ENCODE measurements at places on chromosomes 13 and 19.

DNA sequence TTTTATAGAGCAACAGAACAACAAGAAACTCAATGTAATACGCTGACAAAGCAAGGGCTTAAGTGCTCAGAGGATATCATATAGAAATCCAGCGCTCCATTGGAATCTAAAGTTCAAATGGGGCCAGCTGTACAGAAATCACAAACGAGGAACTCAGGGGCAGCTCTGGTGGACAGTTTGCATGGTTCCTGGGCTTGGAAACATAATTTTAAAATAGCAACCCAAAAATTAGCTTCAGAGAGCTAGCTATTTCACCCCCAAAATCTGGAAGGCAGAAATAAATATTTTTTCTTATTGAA is 19.2 kb upstream of the LATS2 start:
- DNase-seq = no peak

DNA sequence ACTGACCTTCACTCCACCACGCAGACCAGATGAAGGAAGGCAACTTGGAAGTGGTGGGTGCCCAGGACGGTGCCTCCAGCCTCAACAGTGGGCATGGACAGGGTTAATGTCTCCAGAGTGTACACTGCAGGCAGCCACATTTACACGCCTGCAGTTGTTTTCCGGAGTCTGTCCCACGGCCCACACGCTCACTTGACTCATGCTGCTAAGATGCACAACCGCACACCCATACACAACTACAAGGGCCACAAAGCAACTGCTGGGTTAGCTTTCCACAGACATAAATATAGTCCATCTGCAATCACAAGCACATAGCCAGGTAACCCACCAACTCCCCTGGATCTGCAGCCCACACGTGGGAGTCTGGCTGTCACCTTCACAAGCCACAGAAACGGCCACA is 12.6 kb upstream of the AXL start:
- no peak for DNase-seq

- DNase-seq = no peak
Observed at GRCh38 chr13:114068656-114069318, 63.6 kb downstream of the RASA3 start.

GRCh38 chr13:24081387-24081786 is 79.1 kb upstream of the SPATA13 start:
- DNase-seq = no peak

DNA sequence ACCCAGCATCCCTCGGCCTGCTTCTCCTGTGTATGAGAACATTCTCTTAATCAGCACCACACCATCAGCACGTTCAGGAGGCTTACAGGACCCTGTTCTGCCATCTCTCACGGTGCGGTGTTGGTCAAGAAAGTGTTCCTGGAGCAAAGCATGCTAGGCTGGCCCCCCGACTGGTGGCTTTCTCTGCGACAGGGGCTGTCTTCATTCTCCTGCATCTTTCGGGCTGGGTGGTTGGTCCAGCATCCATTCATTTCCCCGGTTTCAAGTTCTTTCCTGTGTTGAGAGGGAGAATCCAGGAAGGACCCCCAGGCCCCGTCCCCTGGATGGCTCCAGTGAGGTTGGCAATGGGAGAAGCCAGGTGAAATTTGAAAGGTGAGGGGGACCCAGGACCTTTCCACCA is 55.8 kb downstream of the C1QTNF9 start:
- DNase-seq = no peak

DNA sequence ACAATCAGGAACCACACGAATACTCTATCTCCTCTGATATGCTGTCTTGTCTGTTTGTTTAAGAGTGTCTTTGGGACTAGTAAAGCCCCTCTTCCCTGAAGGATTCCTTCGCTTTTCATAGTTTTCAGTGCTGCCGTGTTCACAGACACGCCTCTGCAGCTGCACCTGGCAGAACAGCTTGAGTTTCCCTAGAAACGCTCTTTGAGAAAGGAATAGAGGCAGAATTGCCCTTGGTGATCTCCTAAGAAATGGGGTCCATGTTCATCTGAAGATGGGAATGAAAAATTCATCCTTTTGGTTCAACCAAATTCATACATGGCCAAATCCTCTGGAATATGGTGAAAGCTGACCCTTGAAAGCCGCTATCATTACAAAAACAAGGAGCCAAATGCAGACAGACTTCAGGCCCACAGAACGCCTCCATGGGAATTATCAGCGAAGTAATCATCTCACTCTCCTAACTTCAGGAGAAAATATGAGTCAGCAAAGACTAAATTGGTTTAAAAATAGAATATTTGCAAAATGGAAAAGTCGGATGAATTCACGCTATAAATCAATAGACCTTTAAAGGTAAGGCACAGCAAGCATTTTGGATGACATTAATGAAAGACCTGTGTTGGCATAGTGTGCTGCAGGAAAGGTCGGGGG is 5.5 kb downstream of the SACS start:
- DNase-seq = no peak

GRCh38 chr13:91894316-91894715 is 495.9 kb downstream of the GPC5 start:
- DNase-seq = no peak

DNA sequence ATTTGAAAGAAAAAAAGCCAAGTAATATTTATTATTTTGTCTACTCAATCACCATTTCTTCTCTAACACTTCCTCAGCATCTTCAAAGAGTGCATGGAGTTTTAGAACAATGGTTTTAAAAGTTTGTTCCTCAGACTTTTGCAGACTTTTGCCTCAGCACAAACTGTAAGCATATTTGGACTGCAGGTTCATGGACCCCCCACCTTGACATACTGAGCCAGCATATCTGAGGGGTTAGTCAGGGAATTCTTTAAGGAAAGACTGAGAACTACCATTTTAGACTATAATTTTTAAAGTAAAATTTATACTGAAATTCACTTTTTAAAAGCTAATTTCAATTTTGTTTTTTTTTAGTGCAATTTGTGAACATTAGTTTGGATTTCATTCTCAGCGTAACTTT is 1676.8 kb upstream of the PCDH20 start:
- DNase-seq = no peak

DNA sequence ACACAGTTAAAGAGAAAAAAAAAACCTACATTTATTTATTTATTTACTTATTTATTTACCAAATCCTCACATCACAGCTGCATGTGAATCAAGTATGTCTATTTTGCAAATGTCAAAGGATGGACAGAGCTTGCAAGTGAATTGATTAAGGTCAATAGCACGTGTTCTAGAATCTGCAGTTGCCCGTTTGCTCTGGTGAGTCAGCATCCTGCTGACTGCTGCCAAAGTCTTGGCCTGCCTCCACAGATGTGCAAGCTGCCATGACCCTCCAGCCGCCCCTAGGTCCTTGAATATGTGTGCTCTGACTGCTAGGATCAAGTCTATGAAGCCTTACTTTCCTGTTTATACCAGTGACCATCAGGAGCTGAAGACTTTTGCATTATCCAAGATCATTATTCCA is 320.6 kb downstream of the GPC5 start:
- no peak for DNase-seq

GRCh38 chr13:62302341-62302740 is 886.7 kb upstream of the PCDH20 start:
- DNase-seq = no peak

- no peak for DNase-seq
Observed at GRCh38 chr13:66723576-66723975, 506.6 kb downstream of the PCDH9 start.

GRCh38 chr19:34109596-34109995 is 62.7 kb upstream of the LSM14A start:
- DNase-seq = no peak

DNA sequence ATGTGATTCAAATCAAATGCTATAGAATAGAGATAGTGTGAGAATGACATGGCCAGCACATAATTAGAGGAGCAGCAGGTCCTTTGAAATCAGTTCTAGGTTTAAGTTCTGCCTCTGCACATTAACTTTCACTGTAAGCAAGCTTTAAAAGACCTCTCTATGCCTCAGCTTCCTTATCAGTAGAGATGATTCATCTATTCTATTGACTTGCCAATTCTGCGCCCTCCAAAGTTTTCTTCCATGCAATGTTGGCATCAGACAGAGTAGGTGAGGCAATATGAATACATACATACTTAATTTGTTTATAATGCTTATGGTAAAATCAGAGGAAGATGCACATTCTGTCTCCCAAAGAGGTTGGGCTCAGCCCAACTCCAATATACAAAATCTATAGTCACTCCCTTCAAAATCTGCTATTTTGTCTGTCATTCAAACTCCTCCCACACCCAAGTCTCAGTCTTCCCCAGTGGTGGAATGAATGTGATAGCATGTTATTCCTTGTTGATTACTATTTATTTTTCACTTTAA is 525.5 kb downstream of the RFC3 start:
- DNase-seq = no peak

GRCh38 chr13:99386911-99387788 is 80.0 kb upstream of the GPR183 start:
- DNase-seq = peak; percentile 64

- DNase-seq = no peak
Observed at GRCh38 chr13:114315074-114315785, 927 bp downstream of the CHAMP1 start.

DNA sequence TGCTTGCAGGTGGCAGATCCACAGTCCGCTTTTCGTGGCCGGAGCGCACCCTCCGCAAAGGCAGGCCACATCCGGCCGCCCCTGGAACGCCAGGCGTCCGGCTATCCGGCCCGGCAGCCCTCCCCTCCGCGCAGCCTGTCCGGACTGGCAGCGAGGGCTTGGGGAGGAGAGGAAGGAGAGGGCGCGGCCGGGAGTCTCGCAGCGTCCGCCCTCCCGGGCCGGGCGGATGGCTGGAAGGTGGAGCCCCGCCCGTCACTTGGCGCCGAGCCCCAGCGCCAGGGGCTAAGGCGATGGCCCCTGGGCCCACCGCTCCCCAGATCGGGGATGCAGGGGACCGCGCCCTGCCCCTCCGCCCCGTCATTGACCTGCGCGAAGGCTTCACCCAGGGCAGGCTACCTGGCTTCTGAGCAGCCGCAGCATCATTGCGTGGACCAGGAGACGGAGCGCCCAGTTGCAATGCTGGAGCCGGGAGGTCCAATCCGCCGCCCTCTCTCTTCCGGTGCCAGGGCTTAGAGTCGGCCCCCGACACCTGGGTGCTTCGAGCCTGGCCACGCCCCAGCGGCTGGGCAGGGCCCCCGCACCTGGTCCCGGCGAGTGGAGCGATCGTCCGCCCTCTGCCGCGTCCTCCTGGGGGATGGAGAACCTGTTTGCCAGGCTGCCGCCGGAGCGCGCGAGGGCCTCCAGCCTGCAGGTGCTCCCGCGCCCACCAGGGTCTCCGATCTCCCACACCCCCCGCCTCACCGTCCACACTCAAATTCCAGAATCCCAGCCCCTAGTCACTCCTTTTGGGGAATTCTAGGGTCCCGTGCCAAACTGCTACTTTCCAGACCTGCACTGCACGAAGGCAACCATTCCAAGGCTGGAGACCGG is at the start of gene FUT1:
Gene FUT1, minus strand, starts transcription at position 146 of the 870 bp plus-strand sequence. CDS start 1,360 bp downstream, outside the sequence.
- no peak for DNase-seq

DNA sequence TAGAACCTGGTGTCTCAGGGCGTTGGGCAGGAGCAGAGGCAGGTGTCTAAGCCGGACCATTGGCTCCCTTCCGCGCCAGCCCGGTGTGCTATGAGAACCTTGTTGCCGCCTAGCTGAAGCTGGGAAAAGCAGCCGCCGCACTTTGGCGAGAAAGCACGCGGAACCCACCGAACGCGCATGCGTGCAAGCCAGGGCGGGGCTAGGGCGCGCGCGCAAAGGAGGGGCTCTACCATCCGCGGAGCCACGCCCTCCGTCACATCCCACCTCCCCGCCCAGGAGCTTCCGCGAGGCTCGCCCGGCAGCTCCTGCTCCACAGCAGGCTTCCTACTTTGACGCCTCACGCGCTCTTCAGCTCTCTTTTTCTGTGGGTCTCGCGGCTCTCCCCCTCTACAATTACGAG is 51.3 kb downstream of the WDR87 start:
- DNase-seq = no peak

GRCh38 chr13:100130092-100130491 is 41.2 kb downstream of the PCCA start:
- DNase-seq = no peak

GRCh38 chr13:80841414-80841813 is 500.5 kb upstream of the SPRY2 start:
- no peak for DNase-seq

- DNase-seq = no peak
Observed at GRCh38 chr13:41059456-41060081, 1.7 kb upstream of the WBP4 start.

- peak; percentile 34 for DNase-seq
Observed at GRCh38 chr13:40485611-40486517, 180.6 kb downstream of the FOXO1 start.

- no peak for DNase-seq
Observed at GRCh38 chr19:18999896-19000620, 33.3 kb downstream of the SUGP2 start.

GRCh38 chr13:22082030-22082429 is 411.2 kb downstream of the FGF9 start:
- DNase-seq = no peak

Measured in stimulated activated CD8-positive, alpha-beta memory T cell treated with anti-CD3 and anti-CD28 coated beads, Interleukin-7, amount 100 ng/mL, for 1 hour (primary cell).